ENCODE measurements at places on chromosomes 3 and 15.

DNA sequence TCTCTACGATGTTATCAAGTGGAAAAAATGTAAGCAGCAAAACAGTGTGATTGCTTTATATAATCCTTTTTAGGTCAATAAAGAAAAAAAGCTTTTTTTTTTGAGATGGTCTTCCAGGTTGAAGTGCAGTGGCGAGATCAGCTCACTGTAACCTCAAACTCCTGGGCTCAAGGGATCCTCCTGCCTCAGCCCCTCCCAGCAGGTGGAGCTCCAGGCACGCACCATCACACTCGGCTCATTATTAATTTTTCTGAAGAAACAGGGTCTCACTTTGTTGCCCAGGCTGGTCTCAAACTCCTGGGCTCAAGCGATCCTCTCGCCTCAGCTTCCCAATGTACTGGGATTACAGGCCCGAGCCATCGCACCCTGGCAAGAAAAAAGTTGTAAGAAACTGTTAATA, 17.3 kb downstream of the RNF168 start:
- no peak for DNase-seq

DNA sequence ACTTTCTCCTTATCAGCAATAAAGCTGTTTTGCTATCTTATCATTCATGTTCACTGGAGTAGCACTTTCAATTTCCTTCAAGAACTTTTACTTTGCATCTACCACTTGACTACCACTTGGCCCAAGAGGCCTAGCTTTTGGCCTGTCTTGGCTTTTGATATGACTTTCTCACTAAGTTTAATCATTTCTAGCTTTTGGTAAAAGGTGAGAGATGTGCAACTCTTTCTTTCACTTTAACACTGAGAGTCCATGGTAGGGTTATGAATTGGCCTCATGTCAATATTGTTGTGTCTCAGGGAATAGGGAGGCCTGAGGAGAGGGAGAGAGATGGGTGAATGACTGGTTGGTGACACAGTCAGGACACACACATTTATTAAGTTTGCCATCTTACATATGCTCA, 31.0 kb upstream of the FAM3D start:
- no peak for DNase-seq

DNA sequence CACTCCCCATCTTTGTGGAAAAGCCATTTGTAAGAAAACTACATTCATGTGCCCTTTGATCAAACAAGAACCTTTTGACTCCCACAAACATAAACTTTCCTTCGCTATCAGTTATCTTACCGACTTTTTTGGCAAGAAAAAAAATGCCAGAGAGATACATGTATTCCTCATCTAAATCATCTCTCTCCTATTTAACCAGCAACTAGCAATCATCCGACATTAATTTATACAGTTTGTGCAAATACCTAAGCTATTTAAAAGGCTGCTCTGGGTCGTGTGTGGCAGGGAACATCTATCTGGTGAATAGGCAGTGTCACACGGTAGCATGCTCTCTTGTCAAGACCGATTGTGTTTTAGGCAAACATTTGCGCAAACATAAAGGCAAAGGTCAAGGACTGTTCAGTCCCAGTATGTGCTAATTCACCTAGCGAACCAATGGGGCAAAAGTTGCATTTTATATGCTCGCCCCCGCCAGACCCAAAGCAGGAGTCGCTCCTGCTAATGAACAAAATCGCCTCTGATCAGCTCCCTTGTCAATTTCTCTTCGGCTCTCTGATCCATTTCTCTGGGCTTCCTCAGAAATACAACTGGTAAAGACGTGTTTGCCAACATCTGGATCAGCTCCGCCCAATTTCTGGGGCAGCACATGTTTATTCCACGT, 37.7 kb downstream of the ZIC4 start:
- no peak for DNase-seq

GRCh38 chr3:10551821-10552630, 46.6 kb upstream of the ATP2B2 start:
- DNase-seq, result no peak

GRCh38 chr3:9721700-9722060, 9.9 kb upstream of the BRPF1 start:
- DNase-seq, result no peak

- DNase-seq, result peak; percentile 81
Measured at GRCh38 chr3:126102530-126102951, 18.6 kb upstream of the SLC41A3 start.

DNA sequence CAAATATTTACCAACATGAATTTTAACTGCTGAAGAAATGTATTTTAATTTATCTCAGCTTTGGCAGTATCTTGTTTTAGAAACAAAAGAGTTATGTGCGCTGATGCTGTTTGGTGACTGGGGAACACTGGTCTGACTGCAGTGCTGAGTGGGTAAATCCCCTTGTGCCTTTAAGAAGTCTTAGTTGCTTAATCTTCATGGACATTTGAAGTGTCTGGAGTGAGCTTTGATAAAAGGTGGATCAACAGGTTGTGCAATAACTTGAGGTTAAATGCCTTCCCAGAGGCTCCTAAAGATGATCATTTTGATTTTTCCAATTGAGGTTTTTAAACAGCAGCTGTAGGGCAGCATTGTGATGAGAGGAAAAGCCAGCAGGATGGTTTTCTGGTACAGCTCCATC, 68.7 kb downstream of the TP63 start:
- DNase-seq, result no peak

DNA sequence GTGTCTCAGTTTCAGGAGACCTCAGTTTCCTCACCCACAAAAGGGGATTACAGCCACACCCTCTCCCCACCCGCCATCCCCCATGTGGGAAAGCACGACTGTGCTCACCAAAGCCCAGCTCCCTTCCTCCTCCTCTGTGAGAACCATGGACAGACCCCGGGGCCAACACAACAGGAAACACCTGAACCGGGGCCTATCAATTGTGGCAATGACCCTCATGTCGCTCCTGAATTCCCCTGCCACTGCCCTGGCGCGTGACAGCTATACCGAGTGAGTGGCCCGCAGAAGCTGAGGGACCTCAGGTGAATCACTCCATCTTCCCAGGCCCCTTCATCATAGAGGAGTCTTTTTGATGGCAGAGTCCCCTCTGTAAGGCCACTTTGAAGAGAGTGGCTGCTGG, 28.6 kb downstream of the PLEKHO2 start:
- no peak for DNase-seq

DNA sequence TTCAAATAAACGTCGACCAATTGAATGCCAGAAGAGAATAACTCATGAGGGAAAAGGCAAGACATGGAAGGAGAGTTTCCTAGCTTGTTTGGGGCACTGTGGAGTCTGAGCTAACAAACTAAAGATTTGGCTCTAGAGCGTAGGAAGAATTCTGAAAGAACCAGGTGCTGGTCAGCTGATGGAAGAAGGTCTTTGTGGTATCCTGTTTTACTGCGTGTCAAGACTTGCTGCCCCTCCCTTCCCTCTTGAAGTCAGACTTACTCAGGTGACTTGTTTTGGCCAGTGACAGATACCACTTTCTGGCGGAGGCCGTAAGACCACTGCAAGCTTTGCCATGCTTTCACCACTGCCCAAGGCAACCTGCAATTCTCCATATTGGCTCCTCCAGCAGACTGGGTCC, 673 bp upstream of the HCLS1 start:
- no peak for DNase-seq
